ENCODE measurements at places on chromosomes 11 and 22.

DNA sequence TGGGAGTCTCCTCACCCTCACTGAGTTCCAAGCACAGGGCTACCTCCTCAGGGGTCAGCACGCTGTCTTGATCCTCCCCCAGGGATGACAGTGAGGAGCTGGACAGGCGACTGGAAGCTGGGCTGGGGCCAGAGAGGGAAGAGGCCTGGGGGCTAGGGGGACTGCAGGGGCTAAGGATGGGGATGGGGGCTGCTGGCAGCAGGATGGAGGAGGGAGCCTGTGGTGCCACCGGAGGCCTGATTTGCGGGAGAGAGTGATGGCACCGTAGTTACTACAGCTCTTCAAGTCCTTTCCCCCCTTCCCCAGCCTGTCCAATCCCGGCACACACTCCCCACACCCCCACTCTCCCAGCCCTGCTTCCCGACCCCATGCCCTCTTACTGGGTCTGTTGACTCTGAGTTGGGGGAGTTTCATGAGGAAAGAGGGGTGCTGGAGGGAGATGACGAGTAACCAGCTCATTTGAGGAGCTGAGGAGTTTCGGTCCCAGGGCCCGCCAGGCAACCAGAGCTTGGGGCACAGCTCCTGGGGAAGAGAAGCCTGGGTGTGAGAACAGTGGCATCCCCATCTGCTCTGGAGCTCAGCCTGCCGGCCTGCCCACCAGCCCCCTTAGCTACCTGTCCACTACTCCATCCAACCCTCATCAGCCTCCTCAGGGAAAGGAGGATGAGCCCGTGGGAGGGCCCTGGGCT is 10.5 kb downstream of the ROBO4 start:
- DNase-seq = no peak

GRCh38 chr11:18563090-18563730 is 25.3 kb downstream of the UEVLD start:
- no peak for DNase-seq

- no peak for DNase-seq
Observed at GRCh38 chr11:36467916-36468315, 42.2 kb downstream of the TRAF6 start.

- DNase-seq = no peak
Observed at GRCh38 chr11:16081382-16082094, 274.8 kb downstream of the SOX6 start.

Measured in mammary epithelial cell (primary cell).